A549 treated with CpdA at 1 μM for 4 hours (cell line): ENCODE measurements at places on chromosomes 11 and 22. TPM values are rescaled to one million over a fixed set of nuclear protein-coding genes. Genes with fewer than 3 reads are reported as not detected.

The REXO2 gene
- total RNA-seq, result 92.5 to 113 TPM (median 100 TPM) in 5 replicates

The TEX12 gene
- not detected in 5 replicates for total RNA-seq

The SESN3 gene
- total RNA-seq, result 0.08 to 0.34 TPM (median 0.13 TPM) in 5 replicates

The CD6 gene
- 0.10 to 0.64 TPM (median 0.27 TPM) in 5 replicates for total RNA-seq

The CD3E gene
- not detected in 5 replicates for total RNA-seq

The DKK3 gene
- 9.2 to 15.1 TPM (median 12.2 TPM) in 5 replicates for total RNA-seq

The VSIG10L2 gene
- total RNA-seq, result not detected in 5 replicates

The SLC16A8 gene
- not detected in 5 replicates for total RNA-seq

The ADAMTS8 gene
- 0.39 to 0.64 TPM (median 0.62 TPM) in 5 replicates for total RNA-seq

The UCP2 gene
- total RNA-seq, result 60.1 to 93.0 TPM (median 67.0 TPM) in 5 replicates

The BAIAP2L2 gene
- 2.9 to 4.9 TPM (median 4.4 TPM) in 5 replicates for total RNA-seq

The LRRC55 gene
- total RNA-seq, result 0.01 TPM in 1 of 5 replicates, not detected in the others

The POU2AF2 gene
- total RNA-seq, result not detected in 5 replicates

The LMNTD2 gene
- 2.0 to 3.5 TPM (median 2.3 TPM) in 5 replicates for total RNA-seq

The RNASEH2C gene
- total RNA-seq, result 32.5 to 54.6 TPM (median 48.4 TPM) in 5 replicates

The CCDC87 gene
- total RNA-seq, result 0.51 to 0.89 TPM (median 0.69 TPM) in 5 replicates

The APOBEC3B gene
- total RNA-seq, result 29.0 to 34.9 TPM (median 30.1 TPM) in 5 replicates

The MAP6 gene
- total RNA-seq, result 1.5 to 1.7 TPM (median 1.7 TPM) in 5 replicates

The SPECC1L gene
- total RNA-seq, result 13.2 to 15.2 TPM (median 14.4 TPM) in 5 replicates

The CARD18 gene
- not detected in 5 replicates for total RNA-seq

The NLRP14 gene
- total RNA-seq, result 0.05 TPM in 1 of 5 replicates, not detected in the others

The NLRP10 gene
- 0.02 TPM in 1 of 5 replicates, not detected in the others for total RNA-seq

The SYCE3 gene
- total RNA-seq, result 0.25 to 0.75 TPM (median 0.46 TPM) in 3 of 5 replicates, not detected in the others

The TRIM22 gene
- total RNA-seq, result 0.57 to 1.1 TPM (median 0.82 TPM) in 5 replicates

The OR51I1 gene
- not detected in 5 replicates for total RNA-seq

The PNPLA5 gene
- 0.06 TPM in 1 of 5 replicates, not detected in the others for total RNA-seq

The CFAP68 gene
- total RNA-seq, result 29.9 to 36.9 TPM (median 32.5 TPM) in 5 replicates

The WBP2NL gene
- total RNA-seq, result 0.09 TPM in 1 of 5 replicates, not detected in the others

The ZNF214 gene
- 0.59 to 1.1 TPM (median 0.95 TPM) in 5 replicates for total RNA-seq

The ROBO4 gene
- not detected in 5 replicates for total RNA-seq
